Fibroblast of lung (primary cell): ENCODE measurements at places on chromosomes 11 and 22. TPM values are rescaled to one million over a fixed set of nuclear protein-coding genes. Genes with fewer than 3 reads are reported as not detected.

GRCh38 chr22:26574001-26574723, 15.8 kb downstream of the TPST2 start:
- no peak for DNase-seq
- no peaks in the 10 kb centered on the region for H3K27me3 ChIP-seq
- H3K36me3 ChIP-seq: no peaks in the 10 kb centered on the region

- no peaks in the 10 kb centered on the region for H3K4me1 ChIP-seq
- no peak overlapping the region for H3K27ac ChIP-seq
These were observed 4.0 kb upstream of the INS start for GRCh38 chr11:2164861-2165555.

- DNase-seq: no peak
- H3K4me1 ChIP-seq: no peaks in the 10 kb centered on the region
- H3K27ac ChIP-seq: no peak overlapping the region
- no peak overlapping the region for H3K4me3 ChIP-seq
These were observed 40.9 kb downstream of the SHISAL1 start for GRCh38 chr22:44271732-44272400.

GRCh38 chr11:96763244-96763643, 373.4 kb downstream of the JRKL start:
- no peak for DNase-seq
- no peak overlapping the region for H3K4me3 ChIP-seq
- no peaks in the 10 kb centered on the region for H3K4me1 ChIP-seq

Gene SCN2B
- 4.9 and 7.3 TPM in 2 replicates for total RNA-seq

- peak within 1 kb of the TSS; percentile 64 for H3K27ac ChIP-seq
- no peaks in the 10 kb centered on the region for H3K27me3 ChIP-seq
- H3K4me3 ChIP-seq: peak within 1 kb of the TSS; percentile 44
- H3K36me3 ChIP-seq: peaks cover 16% of the 10 kb centered on the region
- DNase-seq: peak; percentile 92
These were observed at the start of gene LRRN4CL for GRCh38 chr11:62689421-62690183. Gene LRRN4CL (minus strand): TSS chr11:62689530. CDS start chr11:62688508, 1,022 bp downstream.

Gene MMP1
- total RNA-seq: 28.5 and 489 TPM in 2 replicates

DNA sequence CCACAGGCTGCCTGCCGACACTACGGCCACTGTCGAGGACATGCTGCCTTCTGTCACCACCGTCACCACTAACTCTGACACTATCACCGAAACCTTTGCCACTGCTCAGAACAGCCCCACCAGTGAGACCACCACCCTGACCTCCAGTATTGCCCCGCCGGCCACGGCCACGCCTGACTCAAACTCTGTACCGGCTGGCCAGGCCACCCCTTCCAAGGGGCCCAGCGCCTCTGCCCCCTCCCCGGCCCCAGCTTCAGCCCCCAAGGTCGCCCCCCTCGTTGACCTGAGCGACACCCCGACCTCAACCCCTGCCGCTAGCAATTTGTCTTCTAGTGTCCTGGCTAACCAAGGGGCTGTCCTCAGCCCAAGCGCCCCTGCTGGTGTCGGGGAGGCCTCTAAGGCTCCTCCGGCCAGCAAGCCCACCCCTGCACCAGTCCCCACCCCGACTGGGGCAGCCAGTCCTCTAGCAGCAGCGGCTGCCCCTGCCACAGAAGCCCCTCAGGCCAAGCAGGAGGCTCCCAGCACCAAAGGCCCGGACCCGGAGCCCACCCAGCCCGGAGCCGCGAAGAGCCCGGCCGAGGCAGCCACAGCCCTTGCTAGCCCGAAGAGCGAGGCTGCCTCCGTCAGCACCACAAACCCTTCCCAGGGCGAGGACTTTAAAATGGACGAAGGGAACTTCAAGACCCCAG, 41.3 kb upstream of the TTC12 start:
- H3K27ac ChIP-seq: no peak overlapping the region
- H3K36me3 ChIP-seq: no peaks in the 10 kb centered on the region
- H3K27me3 ChIP-seq: no peaks in the 10 kb centered on the region
- no peak overlapping the region for H3K4me3 ChIP-seq
- no peaks in the 10 kb centered on the region for H3K4me1 ChIP-seq
- no peak for DNase-seq

Gene GAL3ST1
- 0.17 TPM in 1 of 2 replicates, not detected in the other for total RNA-seq

- no peaks in the 10 kb centered on the region for H3K36me3 ChIP-seq
- no peak overlapping the region for H3K4me3 ChIP-seq
- DNase-seq: no peak
- no peaks in the 10 kb centered on the region for H3K4me1 ChIP-seq
These were observed 389.6 kb upstream of the SYN3 start for GRCh38 chr22:33447733-33448132.

DNA sequence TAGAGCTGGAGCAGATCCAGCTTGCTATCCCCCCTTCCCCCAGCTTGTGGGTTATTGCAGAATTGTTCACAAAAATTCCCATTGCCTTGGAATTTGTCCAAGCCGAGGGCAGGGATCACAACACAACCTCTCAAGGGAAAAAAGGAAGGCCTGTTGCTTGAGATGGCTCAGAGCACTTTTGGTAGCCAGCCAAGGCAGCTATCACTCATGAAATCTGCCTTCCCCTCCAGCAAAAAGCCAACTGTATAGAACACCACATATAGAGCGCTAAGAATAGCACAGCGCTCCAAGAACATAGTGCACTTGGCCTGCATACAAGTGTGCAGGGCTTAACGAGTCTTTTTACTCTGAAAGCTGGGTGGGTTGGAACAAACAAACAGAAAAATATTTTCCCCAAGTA, 46.2 kb downstream of the FAM83F start:
- H3K4me1 ChIP-seq: peaks cover 5% of the 10 kb centered on the region

Gene UBQLN3
- 0.17 TPM in 1 of 2 replicates, not detected in the other for total RNA-seq

- no peak overlapping the region for H3K4me3 ChIP-seq
- peak; percentile 33 for DNase-seq
- H3K4me1 ChIP-seq: no peaks in the 10 kb centered on the region
These were observed 32.6 kb upstream of the TOLLIP start for GRCh38 chr11:1341928-1342524.

GRCh38 chr22:20087319-20088262, 7.5 kb downstream of the DGCR8 start:
- no peaks in the 10 kb centered on the region for H3K27me3 ChIP-seq
- peaks cover 39% of the 10 kb centered on the region for H3K36me3 ChIP-seq
- peaks cover 4% of the 10 kb centered on the region for H3K4me1 ChIP-seq
- DNase-seq: no peak

Gene NPTXR
- 1.0 and 2.0 TPM in 2 replicates for total RNA-seq

Gene PNPLA5
- under 0.01 and 0.33 TPM in 2 replicates for total RNA-seq

DNA sequence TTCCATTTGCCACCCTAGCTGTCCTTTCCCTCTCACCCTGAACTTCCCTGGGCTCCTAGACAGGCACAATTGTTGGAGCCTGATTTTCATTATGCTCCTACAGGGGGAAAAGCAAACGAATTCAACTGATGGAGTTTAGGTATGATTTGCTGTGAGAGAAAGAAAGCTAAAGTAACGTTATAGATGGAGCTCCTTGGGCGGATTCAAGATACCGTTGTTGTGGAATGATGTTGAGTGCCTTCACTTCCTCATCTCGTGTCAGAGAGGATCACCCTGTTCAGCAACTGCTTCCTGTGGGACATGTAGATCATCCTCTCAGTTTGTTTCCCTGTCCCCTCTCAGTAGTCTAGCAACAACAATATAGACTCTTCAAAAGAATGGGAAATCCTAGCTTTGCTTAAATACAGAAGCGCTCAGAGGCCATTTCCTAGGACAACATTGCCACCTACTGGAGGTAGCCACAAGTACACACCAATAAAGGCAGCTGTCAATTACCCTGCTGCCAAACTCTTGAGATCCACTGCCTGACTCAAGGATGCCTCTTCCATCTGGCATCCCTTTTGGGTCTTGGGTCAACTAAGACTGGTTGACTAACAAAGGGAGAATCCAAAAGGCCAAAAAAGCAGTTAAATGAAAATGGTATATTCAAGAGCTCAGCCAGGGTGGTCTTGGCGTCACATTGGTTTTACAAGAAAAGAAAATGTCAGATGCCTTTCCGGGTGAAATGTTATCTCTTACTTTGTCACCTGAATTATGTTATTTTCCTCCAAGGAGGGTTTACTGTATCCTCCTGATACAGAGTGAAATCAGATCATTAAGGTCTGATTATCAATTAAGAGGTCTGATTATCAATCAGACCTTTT, 13.5 kb upstream of the DTX4 start:
- peaks cover 2% of the 10 kb centered on the region for H3K27me3 ChIP-seq
- H3K36me3 ChIP-seq: no peaks in the 10 kb centered on the region
- DNase-seq: peak; percentile 81

Gene TBX10
- not detected in 2 replicates for total RNA-seq

Gene VSIG2
- not detected in 2 replicates for total RNA-seq

DNA sequence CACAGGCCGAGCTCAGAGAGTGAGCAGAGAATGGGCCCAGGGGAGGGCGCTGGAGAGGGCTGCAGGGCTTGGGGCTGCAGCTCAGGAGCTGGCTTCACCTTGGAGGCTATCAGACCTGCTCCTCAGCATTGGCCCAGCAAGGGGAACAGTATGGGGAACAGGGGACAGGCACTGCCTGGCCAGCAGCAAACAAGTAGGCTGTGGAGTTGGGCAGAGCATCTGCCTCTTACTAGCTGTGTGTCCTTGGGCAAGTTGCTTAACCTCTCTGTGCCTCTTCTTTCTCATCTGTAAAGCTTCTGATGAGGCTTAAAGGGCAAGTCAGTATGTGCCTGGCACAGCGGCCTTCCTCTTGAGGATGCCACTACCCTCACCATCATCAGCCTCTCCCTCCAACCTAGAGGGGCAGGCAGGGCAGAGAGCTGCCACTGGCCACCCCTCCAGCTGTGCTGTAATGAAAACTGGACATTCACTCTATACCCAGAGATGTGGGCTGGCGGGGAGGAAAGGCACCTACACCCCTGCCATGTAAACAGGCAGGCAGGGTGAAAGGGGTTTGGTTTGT, 7.5 kb upstream of the CDKN1C start:
- no peak overlapping the region for H3K27ac ChIP-seq
- DNase-seq: no peak
- peaks cover 12% of the 10 kb centered on the region for H3K4me1 ChIP-seq
- no peaks in the 10 kb centered on the region for H3K27me3 ChIP-seq

GRCh38 chr11:65209711-65210360, 28.1 kb downstream of the CAPN1 start:
- H3K27ac ChIP-seq: no peak overlapping the region
- no peak for DNase-seq
- no peaks in the 10 kb centered on the region for H3K27me3 ChIP-seq
- H3K4me3 ChIP-seq: no peak overlapping the region
- H3K36me3 ChIP-seq: peaks cover 36% of the 10 kb centered on the region

- H3K27ac ChIP-seq: no peak overlapping the region
- no peaks in the 10 kb centered on the region for H3K27me3 ChIP-seq
- no peaks in the 10 kb centered on the region for H3K36me3 ChIP-seq
- H3K4me3 ChIP-seq: no peak overlapping the region
- H3K4me1 ChIP-seq: no peaks in the 10 kb centered on the region
These were observed 49.5 kb upstream of the OR9Q1 start for GRCh38 chr11:57974132-57974531.

DNA sequence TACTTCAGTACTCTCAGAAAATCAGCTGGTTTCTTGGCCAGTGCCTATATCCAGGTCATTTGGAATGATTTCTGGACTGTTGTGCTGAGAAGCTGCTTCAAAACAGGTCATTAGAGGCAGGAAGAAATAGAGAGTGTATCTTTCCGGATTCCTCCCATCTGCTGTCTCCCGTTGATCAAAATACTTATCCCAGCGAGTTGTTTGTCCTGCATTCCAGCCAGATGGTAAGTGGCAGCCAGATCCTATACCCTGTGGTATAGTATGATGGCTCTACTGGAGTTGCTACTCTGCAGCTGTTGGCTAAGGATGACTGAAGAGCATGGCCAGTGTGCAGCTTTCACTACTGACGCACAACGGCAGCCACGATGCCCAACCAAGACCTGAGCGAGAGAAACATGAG, 560.9 kb upstream of the ANO5 start:
- no peaks in the 10 kb centered on the region for H3K4me1 ChIP-seq
- no peak overlapping the region for H3K4me3 ChIP-seq
- no peak overlapping the region for H3K27ac ChIP-seq
- H3K27me3 ChIP-seq: no peaks in the 10 kb centered on the region

Gene SMTN
- 79.4 and 95.1 TPM in 2 replicates for total RNA-seq

Gene RBFOX2
- total RNA-seq: 127 and 173 TPM in 2 replicates

DNA sequence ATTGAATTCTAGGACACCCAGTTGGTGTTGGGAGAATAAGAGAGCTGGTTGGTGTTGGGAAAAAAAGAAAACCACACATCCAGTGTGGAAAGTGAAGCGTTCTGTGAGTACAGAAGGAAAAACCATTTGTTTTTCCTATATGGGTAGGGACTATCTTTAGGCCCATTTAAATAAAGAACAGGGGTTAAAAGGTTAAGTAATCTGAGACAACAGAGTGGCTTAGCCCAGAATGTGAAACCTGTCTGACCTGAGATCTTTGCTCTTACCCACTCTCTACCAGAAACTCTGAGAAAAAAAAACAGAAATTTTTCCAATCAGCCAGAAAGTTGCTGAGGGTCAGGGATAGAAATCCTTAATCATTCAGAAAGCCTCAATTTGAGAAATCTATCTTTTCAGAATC, 59.8 kb upstream of the LRRC55 start:
- no peaks in the 10 kb centered on the region for H3K4me1 ChIP-seq
- no peak for DNase-seq
- peaks cover 2% of the 10 kb centered on the region for H3K27me3 ChIP-seq
- H3K36me3 ChIP-seq: no peaks in the 10 kb centered on the region
- no peak overlapping the region for H3K27ac ChIP-seq
- H3K4me3 ChIP-seq: no peak overlapping the region

DNA sequence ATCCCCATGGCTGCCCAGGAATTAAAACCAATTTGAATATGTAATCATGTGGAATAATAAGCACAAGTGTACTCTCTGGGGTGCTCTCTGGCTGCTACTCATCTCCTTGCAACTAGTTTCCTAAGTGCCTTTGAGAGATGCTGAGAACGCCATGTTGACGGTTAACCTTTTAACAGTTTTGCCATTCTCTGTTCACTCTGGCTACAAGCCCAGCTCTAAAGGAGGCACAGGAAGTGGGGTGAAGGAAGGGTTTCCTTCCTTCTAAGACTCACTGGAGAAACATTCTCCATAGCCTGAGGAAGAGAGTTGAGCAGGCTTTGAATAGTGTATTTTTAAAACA, 122.0 kb upstream of the ZC3H12C start:
- H3K36me3 ChIP-seq: no peaks in the 10 kb centered on the region
- no peak overlapping the region for H3K4me3 ChIP-seq
- no peak overlapping the region for H3K27ac ChIP-seq

DNA sequence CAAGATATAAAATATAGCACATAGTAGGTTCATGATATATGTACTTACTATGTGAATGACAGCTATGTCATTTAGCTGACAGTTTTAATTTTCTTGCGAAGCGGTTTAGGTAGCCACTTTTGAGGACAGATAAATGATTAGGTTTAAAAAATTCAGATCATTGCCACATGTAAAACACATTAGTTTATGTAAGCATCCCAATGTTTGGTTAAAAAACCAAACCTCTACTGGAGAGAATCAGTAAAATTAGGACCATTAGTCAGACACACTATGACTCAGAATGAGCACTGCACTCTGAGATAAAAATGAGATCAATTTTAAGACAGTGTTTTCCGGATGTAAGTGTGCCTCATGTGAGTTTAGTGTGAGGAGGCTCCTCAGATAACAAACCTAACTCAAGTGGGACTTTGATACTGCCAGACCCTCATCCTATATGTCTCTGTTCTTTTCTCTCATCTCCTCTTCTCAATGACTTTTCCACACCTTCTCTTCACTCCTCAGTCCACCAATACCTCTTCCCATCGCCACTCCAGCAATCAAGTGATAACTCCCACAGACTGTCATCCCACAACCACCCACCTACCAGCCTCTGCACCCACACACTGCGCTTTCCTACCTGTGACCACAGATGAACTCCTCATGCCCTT, 6.8 kb upstream of the OR2AT4 start:
- no peak overlapping the region for H3K4me3 ChIP-seq
- H3K36me3 ChIP-seq: no peaks in the 10 kb centered on the region
- no peak overlapping the region for H3K27ac ChIP-seq
- H3K4me1 ChIP-seq: peaks cover 7% of the 10 kb centered on the region
